ENCODE measurements at places on chromosomes 5 and 9.

DNA sequence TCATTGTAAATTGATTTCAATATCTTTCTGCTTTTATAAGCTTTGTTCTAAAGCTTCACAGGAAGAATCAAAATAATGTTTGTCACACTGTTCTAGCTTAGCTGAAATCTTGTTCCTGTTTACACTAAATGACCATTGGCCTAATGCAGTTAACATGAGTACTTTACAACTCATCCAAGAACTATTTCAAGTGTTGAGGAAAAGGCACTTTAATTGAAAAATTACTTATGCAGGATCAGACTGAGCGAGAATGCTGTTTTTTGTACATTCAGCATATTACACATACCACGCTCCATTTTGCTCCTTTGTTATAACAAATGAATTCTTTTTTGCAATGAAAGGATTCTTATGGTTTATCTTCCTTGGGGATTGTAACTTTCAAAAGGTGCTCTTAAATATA lies 22.4 kb upstream of the SMIM15 start:
- DNase-seq = no peak

DNA sequence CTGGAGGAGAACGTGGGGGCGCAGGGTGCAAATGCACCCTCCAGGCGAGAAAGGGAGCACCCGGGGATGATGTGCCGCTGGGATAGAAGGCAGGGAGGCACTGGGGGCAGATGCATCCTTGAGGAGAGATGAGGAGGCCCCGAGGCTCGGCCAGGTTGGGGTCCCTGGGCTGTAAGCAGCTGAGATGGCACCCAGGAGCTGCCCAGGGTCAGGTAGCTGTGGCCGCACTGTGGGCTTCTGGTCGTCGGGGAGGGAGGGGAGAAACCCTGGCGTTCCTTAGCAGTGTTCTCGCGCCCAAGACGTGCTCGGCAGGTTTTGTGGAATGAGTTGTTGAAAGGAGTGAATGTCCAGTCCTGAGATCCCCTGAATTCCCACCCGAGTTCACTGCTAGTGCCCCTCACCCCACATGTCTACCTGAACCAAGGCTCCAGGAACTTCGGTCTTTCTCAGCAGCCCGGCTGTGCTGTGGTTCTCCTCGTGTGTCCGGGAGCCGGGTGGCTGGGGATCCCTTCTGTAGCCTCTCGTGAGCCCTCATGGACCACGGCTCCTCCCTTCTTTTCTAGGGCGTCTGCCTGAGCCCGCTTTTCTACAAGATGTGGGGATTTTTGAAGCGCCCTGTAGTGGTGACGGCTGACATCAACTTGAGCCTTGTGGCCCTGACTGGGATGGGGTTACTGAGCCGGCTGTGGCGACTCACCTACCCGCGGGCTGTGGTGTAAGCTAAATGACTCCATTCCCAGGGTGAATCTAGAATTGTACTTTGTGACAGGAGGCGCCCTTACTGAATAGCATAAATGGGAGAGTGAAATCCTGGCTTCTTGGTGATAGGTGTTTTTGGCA lies 1.1 kb downstream of the POMT1 start:
- DNase-seq = peak; percentile 1

DNA sequence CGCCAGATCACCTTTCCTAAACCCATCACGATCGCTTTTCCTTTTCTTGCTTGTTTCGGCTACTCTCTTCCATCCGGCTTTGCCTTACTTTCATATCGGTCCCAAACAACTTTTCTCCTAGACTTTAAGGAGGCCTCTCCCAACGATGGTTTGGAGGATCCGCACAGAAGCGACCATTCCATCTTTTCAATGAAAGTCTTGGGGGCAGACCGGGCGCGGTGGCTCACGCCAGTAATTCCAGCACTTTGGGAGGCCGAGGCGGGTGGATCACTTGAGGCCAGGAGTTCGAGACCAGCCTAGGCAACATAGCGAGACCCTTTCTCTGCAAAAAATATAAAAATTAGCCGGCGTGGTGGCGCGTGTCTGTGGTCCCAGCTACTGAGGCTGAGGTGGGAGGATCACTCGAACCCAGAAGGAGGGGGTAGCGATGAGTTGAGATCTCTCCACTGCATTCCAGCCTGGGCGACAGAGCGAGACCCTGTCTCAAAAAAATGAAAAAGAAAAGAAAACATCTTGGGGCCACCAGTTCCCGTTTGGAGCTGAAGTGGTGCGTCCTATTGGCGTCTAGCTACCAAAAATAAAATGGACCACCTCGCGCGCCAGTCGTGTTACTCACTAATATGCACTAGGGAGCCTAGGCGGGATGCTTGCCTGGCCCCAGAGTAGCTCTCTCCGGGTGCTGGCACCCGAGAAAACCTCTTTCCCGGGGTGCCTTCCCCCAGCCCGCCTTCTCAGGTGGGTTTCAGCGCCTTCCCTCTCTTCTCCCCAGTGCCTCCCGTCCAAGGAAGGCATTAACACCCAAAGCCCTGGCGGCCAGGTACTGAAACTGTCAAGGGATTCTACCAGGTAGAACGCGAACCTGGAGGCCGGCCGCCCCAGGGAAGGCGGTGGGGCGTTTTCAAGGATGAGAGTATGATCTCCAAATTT lies 800 bp upstream of the AP3B1 start:
- DNase-seq = no peak

DNA sequence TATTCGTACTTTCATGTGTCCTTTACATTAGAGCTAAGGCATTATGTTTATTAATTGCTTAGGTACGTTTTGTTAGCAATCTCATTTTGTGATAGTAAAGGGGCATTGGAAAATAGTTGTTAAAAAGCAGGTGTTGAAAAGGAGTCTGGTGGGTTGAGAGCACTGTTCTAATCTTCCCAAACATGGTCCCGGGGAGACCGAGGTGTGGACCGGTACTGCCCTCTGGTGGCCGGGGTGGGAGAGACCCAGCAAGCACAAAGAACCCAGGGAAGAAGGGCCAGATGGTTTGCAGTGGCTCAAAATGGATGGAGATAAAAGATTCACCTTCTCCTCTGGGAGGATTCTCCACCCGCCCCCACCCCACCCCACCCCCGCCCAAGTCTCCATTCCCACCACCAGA lies 26.1 kb downstream of the IDNK start:
- peak; percentile 55 for DNase-seq

- no peak for DNase-seq
Observed at GRCh38 chr5:149745943-149746324, 15.8 kb downstream of the PPARGC1B start.

GRCh38 chr9:32345243-32345642 lies 39.2 kb upstream of the ACO1 start:
- DNase-seq = no peak

GRCh38 chr9:86187121-86187520 lies 72.3 kb downstream of the C9orf153 start:
- no peak for DNase-seq

GRCh38 chr9:120610975-120611689 lies 31.2 kb upstream of the CDK5RAP2 start:
- no peak for DNase-seq

DNA sequence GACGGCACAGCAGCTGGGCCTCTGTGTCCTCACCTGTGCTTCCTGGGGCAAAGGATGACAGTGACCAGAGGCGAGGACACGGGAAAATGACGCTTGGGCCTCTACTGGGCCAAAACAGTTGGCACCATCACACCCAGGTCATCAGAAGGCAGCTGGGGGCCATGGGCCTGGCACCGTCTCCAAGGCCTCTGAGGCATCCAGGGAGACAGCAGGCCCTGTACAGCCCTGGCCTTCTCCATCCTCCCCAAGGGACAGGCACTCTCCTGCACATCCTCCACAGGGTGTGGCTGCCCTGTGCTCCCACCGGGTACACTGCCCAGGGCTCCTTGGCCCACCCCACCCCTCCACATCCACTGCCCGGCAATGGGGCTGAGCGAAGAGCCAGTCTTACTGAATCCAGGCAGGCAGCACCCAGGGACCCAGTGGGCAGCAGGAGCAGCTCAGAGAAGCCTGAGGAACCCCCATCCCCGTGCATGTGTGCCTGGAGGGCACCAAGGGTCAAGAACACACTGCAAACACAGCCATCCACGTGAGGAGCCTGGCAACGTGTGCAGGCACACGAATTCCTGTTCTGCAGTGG lies 4.0 kb downstream of the LPCAT1 start:
- no peak for DNase-seq

DNA sequence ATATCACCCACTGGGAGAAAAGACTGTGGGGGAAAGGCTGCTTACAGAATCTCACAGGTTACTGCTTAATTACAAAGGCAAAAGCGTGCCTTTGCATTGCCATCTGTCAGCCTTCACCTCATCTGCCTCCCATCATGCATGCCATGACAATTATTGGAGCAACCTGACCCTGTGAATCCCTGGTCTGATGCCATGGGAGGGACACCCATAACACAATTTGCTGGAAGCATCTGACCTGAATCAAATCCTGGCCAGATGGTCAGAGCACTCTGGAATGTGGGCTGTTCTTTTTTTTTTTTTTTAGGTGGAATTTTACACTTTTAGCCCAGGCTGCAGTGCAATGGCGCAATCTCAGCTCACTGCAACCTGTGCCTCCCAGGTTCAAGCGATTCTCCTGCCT lies 11.6 kb upstream of the RETREG1 start:
- no peak for DNase-seq

DNA sequence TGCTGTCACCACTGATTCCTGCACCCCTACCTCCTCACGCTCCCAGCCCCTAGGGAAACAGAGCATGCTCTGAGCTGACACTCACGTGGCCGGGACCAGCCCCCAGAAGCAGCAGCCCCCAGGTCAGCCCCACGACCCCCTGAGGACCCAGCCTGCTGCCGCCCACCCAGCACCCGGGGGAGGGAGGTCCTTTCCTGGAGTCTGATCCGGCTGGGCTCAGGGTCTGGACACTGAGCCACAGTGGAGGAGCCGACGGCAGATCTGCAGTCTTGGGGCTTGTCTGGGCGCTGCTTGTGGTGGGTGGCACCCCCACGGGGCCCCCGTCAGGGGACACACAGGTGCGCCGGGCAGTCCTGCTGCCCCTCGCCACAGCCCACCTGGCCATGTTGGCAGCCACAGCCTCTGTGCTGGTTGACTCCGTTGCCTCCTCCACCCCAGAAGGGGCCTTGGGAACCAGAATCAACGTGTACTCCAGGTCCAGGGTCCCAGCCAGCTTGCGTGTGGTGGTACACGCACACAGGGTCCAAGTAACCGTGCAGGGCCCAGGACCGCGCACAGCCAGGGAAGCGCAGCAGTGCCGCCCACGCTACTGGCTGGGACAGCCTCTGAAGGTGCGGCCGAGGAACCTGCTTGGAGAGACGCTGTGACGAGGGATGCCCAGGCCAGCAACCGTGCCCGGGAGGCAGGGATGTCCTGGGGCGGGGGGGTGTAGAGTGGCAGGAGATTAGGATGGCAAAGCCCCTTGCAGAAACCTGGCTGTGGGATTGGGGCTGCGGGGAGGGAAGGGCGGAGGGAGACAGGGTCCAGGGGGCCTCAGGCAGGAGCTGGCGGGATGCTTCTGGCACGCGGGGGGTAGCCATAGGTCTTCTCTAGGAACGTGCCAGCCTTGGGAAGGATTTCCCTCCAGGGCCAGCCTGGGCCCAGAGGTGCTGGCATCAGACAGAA lies 3.5 kb downstream of the DNLZ start:
- DNase-seq = no peak

GRCh38 chr9:136114610-136115009 lies 4.1 kb downstream of the TMEM250 start:
- no peak for DNase-seq

GRCh38 chr5:73312872-73313510 lies 135.6 kb downstream of the FOXD1 start:
- no peak for DNase-seq

GRCh38 chr9:2790466-2790865 lies 53.4 kb downstream of the PUM3 start:
- no peak for DNase-seq

- DNase-seq = peak; percentile 86
Observed at GRCh38 chr5:52838326-52839015, 50.8 kb downstream of the ITGA1 start.

DNA sequence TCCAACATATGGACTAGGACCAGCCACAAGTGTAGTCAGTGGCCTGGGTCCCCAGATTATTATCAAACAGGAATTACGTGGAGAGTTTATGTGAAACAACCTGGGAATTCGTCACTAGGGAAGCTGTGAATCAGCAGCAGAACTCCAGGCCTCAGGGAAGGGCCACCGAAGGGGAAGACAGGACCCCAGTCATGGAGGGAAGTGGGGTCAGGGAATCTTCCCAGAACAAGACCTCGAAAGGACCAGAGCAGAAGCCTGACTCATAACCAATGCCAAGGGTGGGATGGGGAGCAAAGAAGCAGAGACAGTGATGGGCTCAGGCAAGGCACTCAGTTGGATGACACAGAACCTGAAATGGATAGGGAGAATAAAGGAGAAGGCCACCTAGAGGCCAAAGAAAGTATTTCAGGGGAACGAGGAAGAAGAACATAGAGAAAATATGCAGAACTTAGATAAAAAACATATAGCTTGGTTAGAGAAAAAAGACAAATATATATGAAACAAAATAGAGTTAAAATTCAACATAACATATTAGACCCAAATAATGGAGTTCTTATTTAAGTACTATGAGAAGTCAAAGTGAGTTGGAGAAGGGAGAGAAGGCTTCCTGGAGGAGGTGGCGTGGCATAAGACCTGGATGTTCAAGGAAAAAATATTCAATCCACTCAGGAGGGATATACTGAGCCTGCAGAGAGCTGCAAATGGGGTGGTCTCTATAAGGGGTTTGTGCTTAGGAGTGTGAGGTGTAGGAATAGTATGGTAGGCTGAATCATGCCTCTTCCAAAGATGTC lies 66.7 kb upstream of the CAST start:
- no peak for DNase-seq

DNA sequence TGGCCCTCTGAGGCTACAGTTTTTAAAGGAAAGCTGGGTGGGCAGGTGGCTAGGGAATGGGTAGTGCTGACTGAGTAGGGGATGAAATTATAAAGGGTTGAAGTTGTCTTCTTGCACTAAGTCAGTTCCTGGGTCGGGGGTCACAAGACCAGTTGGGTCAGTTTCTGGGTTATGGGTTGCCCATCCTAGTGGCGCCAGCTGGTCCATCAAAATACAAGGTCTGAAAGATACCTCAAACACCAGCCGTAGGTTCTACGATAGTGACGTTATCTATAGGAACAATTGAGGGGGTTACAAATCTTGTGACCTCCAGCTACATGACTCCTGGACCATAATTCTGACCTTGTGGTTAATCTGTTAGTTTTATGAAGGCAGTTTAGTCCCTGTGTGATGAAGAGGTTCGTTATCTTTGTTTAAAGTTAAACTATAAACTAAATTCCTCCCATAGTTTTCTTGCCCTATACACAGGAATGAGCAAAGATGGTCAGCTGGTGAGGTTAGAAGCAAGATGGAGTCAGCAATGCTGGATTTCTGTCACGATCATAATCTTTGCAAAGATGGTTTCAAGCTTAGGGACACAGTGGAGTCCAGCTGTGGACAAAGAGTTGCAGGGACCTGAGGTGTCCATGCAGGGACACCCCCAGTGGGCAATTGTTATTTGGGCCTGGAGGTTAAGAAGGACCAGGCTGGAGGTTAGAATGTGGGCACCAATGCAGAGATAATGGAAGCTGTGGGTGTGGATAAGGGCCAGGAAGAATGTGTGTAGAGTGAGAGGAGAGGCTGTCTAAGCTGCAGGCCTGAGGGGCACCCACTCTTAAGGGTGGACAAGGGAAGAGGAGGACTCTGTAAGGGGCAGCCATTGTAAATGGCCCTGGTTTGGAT lies 14.0 kb upstream of the CREBRF start:
- DNase-seq = no peak

- no peak for DNase-seq
Observed at GRCh38 chr5:143314099-143314498, 89.4 kb downstream of the NR3C1 start.

All from kidney glomerular epithelial cell (primary cell).